AG08395 (cell line): ENCODE measurements at places on chromosomes 16 and 17.

GRCh38 chr16:70750893-70751467 is 50.0 kb downstream of the VAC14 start:
- DNase-seq, result peak; percentile 92

DNA sequence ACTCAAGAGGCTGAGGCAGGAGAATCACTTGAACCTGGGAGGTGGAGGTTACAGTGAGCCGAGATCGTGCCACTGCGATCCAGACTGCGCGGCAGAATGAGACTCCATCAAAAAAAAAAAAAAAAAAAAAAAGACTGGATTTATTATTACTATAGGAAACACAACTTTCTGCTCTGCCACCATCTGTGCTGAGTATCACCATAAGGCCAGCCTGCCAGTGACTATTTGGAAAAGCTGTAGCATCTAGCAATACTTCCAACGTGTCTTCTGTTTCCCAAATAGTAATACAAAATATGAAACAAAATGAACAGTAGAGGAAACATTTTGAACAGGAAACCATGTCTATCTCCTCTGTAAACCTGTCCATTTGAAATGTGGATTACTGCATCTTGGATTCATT is 43.6 kb upstream of the CRYM start:
- no peak for DNase-seq

DNA sequence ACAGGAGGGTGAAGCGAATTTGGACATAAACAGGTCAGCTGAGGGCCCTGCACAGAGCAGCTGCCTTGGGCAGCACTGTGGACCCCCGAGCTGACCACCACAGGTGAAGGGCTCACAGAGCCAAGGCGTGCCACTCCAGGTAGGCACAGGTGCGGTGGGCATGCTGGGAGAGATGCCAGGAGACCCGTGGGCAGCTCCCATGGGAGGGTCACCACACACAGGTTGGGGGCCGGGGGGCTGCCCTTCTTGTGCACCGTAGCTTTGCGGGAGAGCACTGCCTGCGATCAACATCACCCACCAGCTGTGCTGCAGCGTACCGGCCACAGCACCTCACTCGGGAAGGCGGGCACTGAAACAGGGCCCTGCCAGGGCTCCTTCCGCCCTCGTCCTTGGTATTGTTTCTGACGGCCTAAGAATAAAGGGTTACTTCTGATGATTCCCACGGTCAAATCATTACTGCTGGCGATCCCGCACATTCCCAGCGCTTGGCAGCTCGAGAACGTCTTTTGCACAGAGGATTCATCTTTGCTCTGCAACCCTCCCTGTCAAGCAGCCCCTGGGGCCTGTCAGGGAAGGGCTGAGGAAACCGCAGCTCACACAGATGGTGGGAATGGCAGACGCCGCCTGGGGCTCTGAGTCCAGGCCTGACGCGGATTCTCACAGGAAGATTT is 181.7 kb downstream of the BANP start:
- DNase-seq, result no peak

DNA sequence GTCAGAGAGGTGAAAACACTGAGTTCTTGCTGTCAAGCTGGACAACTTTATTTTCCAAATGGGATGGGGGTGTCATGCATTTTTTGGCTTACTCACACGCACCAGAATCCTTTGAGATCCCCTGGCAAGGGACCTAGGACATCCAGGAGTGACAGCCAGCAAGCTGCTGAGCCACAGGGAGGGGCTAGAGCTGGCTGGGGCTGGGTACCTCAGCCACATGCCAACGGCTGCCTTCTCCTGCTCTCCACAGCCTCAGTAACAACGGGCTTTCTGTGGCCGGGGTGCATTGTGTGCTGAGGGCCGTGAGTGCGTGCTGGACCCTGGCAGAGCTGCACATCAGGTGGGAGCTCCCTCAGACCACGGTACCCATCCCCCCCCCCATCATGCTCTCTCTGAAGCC is 47.6 kb downstream of the NLRC5 start:
- DNase-seq, result no peak

GRCh38 chr16:88780142-88781062 is 4.6 kb downstream of the PIEZO1 start:
- DNase-seq, result no peak

DNA sequence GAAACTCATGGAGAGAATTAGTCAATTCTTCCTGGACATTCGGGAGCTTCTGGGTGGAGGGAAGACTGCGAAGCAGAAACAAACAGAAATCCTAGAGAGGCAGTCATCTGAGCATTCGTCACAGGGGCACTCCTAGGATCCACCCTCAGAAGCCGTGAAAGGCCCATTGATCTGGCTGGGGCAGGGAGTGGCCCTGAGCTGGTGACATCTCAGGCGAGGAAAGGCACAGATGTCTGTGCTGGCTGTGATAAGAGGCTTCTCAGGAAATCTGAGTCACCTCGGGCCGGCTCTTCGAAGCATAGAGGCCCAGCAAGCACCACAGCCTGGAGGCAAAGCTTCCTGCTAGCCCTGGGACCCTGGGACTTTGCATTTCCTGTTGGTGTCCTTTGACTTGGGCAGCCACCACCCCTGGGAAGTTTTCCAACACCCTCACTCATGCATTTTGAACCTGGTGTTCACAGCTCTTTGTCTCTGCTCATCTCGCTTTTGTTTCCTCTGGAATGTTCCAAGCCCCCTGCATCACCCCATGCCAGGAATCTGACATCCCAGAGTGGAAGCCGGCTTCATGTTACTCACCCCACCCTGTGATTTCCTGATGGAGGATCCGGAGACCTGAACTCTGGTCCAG is 23.3 kb upstream of the CDRT4 start:
- peak; percentile 91 for DNase-seq

- peak; percentile 47 for DNase-seq
Measured at GRCh38 chr17:1629504-1630310, 1.1 kb upstream of the SLC43A2 start.

GRCh38 chr17:80529104-80529903 is 15.3 kb upstream of the RPTOR start:
- DNase-seq, result no peak

DNA sequence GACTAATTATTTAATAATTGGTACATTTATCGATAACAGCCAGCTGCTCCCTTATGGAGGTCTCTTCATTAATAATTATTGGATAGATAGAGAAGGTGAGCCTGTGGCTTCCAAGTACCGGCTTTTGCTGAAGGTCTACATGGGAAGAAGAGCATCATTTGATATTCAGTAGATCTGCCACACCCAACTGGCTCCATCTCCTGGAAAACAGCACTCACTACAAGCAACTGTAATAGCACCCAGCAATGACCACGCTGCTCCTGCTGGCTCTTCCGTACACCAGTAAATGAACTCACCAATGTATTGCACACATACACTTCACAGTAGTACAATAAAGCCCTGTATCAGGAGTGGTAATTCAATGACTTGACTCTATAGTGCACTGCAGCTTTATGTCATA is 19.5 kb downstream of the MARVELD3 start:
- DNase-seq, result peak; percentile 42

- DNase-seq, result no peak
Measured at GRCh38 chr17:49259663-49260010, 29.1 kb upstream of the PHOSPHO1 start.

DNA sequence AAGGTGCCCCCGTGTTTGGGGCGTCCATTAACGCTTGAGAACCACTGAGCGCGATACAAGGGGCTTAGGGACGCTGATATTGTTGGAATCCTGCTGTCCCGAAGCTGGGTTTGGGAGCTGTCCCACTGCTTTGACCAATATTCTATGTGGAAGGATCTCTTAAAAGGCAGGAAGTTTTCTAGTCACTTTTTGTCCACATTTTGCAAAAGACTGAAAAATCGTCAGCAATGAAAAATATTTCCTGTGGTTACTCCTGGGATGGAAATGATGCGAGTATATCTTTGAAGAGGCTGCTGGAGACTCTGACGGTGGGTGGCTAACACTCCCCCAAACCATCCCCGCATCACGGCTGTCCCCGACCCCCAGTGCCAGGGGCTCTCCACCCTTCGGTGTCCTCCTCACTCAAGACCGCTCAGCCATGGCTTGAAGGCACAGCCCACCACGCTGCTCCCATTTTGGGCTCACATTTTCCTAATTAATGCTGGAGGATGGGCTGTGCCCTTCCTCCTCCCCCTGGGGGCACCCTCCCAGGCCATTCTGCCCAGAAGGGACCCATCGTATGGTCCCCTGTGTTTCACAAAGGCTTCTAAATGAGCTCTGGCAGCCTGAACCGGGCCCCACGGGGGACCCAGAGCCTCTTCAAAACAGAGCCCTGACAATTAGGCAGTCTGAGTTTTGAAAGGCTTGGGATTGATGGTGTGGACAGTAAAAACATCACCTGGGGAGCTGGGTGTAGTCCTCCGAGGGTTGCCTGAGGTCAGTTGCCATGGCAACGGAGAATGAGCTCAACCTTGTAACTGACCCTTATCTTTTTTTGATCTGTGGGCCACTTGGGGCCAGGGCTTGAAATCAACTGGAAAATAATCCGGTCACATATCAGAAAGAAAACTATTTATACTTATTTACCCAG is 158.6 kb downstream of the C16orf78 start:
- DNase-seq, result no peak

DNA sequence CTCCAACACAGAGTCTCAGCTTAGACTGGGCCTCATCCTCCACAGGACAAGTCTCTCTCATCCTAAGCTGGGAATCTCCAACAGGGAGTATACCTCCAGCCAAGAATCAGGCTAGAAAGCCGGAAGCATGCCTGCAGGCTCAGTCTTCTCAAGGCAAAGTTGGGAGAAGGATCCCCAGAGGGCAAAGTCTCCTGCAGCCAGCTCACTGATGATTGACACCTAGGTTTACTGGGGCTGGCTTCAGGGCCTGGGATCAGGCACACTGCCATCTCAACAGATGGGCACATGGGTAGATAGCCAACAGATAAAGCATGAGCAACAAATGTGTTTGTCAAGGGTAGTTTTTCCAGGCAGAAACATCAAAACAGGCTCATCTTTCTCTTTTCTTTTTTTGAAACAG is 56.1 kb upstream of the TOX3 start:
- DNase-seq, result no peak

DNA sequence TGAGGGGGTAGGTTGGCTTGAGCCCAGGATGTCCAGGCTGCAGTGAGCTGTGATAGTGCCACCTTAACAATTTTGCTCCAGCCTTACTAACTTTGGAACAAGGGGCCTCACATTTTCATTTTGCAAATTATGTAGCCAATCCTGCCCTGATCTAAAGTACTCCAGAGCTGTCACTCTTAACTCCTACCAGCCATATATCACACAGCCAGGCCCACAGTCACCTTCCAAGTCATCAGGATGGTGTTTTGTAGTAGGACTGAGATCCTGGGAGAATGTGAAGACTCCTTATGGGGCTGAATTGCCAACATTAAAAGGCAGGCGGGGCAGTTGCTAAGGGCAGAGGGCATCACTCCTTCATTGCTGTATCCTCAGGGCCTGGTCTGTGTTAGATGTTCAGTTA is 243.0 kb downstream of the MRTFB start:
- DNase-seq, result no peak

DNA sequence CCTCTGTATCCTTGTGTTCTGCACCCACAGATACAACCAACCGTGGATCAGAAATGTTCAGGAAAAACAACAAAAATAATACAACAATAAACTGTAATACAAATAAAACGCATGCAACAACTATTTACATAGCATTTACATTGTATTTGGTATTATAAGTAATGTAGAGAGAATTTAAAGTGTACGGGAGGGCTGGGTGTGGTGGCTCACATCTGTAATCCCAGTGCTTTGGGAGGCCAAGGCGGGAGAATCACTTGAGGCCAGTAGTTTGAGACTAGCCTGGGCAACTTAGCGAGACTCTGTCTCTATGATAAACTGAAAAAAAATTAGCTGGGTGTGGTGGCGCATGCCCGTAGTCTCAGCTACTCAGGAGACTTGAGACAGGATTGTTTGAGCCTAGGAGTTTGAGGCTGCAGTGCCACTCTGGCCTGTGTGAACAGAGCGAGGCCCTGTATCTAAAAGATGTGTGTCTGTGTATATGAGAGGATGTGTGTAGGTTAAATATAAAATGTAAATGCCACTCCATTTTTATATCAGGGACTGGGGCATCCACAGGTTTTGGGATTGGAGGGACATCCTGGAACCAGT is 13.3 kb downstream of the SEC14L1 start:
- no peak for DNase-seq

GRCh38 chr17:20114466-20114865 is 105.3 kb downstream of the SPECC1 start:
- no peak for DNase-seq

GRCh38 chr17:81345228-81346089 is 49.8 kb upstream of the BAHCC1 start:
- peak; percentile 89 for DNase-seq

GRCh38 chr16:75787440-75787839 is 61.1 kb upstream of the CPHXL start:
- no peak for DNase-seq

- no peak for DNase-seq
Measured at GRCh38 chr17:28057731-28058246, 15.3 kb downstream of the NLK start.

GRCh38 chr17:47850692-47851573 is at the start of gene SP6:
Gene SP6 (minus strand): TSS chr17:47851163. CDS start chr17:47848429, 2,734 bp downstream.
- DNase-seq, result peak; percentile 76

- no peak for DNase-seq
Measured at GRCh38 chr16:3920206-3920605, 39.7 kb upstream of the CREBBP start.

DNA sequence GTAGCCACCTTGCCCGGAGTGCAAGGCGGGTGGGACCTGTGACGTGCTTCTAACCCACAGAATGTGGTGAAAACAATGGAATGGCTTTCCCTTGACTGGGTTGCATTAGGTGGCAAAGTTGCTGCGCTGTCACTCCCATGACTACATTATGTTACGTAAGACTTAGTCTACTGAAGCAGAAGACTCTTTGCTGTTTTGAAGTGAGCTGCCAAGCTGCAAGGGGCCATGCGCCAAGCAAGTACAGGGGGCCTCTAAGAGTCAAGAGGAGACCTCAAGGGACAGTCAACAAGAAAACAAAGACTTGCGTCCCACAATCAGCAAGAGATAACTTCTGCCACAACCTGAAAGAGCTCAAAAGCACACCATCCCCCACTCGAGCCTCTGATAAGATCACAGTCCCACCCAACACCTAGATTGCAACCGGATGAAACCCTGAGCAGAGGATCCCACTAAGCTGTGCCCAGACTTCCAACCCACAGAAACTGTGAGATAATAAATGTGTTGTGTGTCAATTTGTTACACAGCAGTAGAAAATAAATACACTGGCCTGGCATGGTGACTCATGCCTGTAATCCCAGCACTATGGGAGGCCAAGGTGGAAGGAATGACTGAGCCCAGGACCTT is 16.5 kb downstream of the ANKRD11 start:
- DNase-seq, result no peak

- DNase-seq, result no peak
Measured at GRCh38 chr17:65228734-65229620, 91.8 kb downstream of the RGS9 start.

GRCh38 chr17:58693208-58693607 is 806 bp downstream of the RAD51C start:
- DNase-seq, result no peak

- DNase-seq, result no peak
Measured at GRCh38 chr16:1781254-1781653, 1.1 kb downstream of the SPSB3 start.

- peak; percentile 90 for DNase-seq
Measured at GRCh38 chr16:83305092-83305491, 502.7 kb upstream of the HSBP1 start.
